AG20443 (cell line): ENCODE measurements at places on chromosomes 5 and 9.

DNA sequence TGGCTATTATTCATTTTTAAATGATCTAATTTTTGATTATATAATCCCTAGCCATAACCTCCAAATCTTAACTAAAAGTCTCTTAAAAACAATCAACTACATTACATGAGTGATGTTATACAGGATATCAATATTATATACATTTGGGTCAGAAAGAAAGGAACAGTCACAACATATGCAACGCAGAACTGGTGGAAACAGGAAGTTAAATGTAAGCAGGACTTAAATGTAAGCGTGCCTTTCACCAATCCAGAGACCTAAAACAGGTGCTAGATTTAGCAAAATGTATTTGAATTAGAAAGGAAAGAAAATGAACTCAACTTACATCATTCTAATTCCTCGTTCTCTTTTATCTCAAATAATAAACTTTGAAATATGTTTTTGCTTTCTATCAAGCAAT, 738.5 kb downstream of the PTPRD start:
- DNase-seq, result no peak

DNA sequence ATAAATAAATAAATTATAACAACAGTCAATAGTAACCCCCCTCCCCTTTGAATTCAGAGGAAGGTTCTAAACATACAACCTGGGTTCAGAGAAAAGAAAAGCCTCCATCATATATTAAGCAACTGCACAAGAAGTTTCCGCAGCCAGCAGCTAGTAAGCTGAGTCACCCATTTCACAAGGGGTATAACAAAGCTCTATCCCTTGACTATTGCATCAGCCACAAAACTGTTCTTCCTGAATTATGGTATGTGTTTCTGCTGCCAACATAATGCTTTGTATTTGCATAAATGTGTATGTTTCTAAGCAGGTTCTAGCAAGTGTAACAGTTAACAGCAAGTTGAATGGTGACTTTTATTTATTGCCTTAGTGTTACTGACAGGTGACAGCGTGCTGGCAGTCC, 6.8 kb upstream of the CEP120 start:
- DNase-seq, result peak; percentile 76

DNA sequence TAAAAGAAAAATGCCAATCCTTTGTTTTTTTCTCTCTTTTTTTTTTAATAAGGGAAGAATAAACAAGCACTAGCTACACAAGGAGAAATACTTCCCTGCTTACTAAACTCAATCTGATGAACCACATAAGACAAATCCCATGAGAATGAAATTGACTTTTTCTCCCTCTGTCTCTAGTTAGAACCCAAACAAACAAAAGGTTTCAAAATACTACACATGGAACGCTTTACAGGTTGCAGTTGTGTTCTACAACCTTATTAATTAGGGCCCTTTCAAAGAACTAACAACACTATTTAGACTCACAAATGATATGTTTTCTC, 124.5 kb downstream of the PDE4D start:
- no peak for DNase-seq

- no peak for DNase-seq
Measured at GRCh38 chr9:886886-887285, 45.4 kb downstream of the DMRT1 start.

DNA sequence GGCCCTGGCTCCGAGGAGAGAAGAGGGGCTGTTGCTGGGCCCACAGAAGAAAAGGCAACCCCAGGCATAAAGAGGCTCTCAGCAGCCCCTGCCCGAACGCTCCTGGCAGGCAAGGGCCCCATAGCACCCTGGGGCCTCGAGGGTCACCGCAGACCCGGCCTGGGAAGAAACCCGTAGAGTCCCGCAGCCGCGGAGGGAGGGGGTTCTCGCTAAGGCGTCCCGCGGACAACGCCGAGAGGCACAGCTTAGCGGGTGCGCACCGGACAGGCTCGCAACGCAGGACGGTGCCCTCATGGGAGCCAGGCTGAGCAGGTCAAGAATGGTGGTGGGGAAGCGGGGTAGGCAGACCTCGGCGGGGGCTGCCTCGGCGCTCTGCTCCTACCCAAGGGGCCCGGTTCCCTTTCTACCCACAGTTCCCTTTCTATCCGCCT, 6.7 kb downstream of the PITX1 start:
- DNase-seq, result no peak

DNA sequence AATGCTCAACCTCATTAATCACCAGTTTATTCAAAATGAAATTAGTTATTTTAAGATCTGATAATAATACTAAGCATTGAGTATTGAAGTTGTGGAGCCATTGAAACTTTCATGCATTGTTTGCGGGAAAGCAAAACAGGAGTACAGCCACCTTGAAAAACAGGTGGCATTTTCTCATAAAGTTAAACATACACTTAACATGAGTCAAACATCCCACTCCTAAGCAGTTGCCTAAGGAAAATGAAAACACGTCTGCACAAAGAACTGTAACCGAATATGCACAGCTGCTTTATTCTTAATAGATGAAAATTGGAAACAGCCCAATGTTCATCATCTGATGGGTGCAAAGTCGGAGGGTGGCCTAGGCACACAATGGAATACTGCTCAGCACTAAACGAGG, 177.3 kb downstream of the IRX2 start:
- DNase-seq, result no peak

DNA sequence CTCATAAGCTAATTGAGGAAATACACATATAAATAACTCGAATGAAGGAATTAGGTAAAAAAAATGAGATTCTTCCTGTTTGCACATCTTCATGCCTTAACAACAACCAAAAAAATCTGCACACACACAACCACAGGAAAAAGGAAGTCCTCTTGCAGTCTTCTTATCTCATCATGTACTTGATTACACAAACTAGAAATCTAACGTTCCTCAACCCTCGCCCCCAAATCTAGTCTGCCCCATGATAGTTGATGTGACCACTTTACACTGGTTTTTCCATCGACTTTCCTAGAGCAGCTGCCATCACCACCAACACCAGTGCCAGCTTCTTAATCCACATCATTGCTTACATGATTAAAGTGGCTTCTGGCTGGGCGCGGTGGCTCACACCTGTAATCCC, 31.2 kb upstream of the RNU6ATAC start:
- DNase-seq, result no peak
